ENCODE measurements at places on chromosomes 7 and 10.

DNA sequence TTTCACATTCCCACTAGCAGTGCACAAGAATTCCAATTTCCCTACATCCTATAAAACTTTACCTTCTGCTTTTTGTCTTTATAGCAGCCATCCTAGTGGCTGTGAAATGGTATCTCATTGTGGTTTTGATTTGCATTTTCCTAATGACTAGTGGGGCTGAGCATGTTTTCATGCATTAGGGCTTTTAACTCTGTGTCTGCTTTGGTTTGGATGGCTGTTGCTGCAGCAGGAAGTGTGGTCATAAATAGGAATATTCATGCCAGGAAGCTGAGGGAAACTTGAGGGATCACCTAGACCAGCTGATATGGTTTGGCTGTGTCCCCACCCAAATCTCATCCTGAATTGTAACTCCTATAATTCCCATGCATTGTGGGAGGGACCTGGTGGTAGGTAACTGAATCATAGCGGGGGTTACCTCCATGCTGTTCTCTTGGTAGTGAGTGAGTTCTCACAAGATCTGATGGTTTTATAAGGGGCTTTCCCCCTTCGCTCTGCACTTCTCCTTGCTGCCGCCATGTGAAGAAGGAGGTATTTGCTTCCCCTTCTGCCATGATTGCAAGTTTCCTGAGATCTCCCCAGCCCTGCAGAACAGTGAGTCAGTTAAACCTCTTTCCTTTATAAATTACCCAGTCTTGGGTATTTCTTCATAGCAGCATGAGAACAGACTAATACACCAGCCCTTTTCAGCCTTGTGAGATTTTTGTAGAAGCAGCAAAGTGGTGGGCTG is 181.8 kb upstream of the PITRM1 start:
- no peak for DNase-seq

- no peak for DNase-seq
These were observed 128.1 kb upstream of the PTPRZ1 start for GRCh38 chr7:121744877-121745276.

DNA sequence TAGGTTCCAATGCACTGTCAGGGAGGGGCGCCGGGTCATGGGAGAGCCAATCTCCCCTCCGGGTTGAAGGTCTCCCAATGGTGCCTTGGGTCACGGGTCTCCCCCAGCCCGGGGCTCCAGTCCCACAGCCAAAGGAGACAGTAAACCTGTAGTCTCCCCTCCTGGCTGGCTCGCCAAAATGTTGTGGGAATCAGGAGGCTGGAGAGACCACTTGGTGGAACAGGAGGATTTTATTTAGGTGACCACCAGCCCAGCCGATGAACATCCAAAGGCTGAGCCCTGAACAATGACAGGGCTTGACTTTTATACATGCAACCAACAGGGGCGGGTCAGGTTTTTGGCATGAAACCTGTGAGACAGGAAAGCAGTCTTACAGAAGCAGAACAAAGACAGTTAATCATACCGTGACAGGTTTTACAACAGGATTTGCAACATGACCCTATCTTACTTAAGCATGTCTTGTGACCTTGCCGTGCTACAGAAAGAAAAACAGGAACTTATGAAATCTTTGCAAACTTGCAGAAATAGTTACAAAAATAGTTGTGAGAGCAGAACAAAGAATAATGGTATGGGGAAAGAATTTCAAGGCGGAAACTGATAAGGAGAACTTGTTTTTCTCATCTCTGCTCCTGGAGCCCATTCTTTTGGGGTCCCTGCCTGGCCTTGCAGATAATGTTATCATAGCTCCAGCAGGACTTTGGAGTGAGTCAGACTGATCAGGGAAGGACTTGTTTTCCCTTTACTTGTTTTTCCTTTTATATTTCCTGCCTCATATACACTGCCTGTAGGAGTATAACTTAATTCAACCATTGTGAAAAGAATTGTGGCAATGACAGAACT is 7.1 kb downstream of the ERV3-1 start:
- DNase-seq, result no peak

- no peak for DNase-seq
These were observed 67.7 kb upstream of the SVIL start for GRCh38 chr10:29702273-29703164.

DNA sequence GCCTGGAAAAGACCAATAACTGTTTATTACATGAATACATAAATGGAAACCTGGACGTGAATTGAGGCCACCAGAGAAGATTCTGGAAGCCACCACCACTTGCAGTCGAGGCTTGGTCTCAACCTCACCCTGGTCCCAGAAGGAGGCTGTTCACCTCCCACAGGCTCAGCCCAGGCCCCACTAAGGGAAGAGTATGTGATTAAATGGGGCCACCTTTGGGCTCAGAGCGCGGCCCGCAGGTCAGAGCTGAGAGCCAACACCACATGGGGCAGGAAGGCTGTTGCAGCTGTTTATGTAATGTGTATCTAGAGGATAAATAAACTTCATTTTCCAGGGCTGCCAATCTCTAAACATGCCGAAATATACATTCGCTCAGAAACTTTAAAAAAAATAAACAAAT is 17.6 kb upstream of the FGFR2 start:
- DNase-seq, result no peak

GRCh38 chr10:5550621-5551530 is 26.1 kb downstream of the CALML3 start:
- DNase-seq, result no peak

GRCh38 chr10:100531761-100532160 is 2.1 kb upstream of the NDUFB8 start:
- DNase-seq, result no peak

GRCh38 chr7:120547605-120548004 is 274.6 kb downstream of the KCND2 start:
- no peak for DNase-seq

GRCh38 chr7:80312139-80312661 is 177.6 kb downstream of the GNAI1 start:
- peak; percentile 87 for DNase-seq

- no peak for DNase-seq
These were observed 109.0 kb downstream of the CCNY start for GRCh38 chr10:35445150-35445884.

DNA sequence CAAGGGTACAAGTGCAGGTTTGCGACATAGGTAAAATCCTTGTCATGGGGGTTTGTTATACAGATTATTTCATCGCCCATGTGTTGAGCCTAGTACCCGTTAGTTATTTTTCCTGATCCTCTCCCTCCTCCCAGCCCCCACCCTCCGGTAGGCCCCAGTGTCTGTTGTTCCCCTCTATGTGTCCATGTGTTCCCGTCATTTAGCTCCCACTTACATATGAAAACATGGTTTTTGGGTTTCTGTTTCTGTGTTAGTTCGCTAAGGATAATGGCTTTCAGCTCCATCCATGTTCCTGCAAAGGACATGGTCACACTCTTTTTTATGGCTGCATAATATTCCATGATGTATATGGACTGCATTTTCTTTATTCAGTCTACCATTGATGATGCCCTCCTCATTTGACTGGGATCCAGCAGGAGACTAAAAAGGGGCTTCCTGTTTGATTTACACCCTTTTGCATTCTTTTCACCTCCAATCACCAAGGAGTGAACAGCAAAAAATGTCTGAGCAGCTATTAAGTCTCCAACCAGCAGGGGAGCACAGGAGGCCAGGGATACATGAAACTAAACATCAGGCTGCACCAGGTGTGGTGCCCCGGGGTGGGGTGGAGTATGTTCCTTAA is 188.2 kb downstream of the SKIDA1 start:
- DNase-seq, result no peak

DNA sequence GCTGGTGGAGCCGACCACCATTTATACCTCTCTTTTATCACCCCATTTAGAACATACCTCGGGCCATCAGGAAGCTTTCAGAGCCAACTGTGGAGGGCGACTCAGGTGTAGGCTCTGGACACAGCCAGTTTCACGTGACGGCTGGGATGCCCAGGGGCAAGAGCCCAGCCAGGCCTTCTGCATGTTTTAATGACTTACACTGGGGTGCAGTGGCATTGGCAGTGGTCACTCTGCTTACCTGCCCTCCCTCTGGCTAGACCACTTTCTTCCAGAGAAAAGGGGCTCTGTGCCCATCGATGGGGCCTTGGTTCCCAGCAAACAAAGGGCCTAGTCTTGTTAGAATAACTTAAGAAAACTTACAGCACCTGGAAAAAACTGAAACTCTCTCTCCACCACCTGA is 50.0 kb downstream of the PNLIPRP2 start:
- no peak for DNase-seq

DNA sequence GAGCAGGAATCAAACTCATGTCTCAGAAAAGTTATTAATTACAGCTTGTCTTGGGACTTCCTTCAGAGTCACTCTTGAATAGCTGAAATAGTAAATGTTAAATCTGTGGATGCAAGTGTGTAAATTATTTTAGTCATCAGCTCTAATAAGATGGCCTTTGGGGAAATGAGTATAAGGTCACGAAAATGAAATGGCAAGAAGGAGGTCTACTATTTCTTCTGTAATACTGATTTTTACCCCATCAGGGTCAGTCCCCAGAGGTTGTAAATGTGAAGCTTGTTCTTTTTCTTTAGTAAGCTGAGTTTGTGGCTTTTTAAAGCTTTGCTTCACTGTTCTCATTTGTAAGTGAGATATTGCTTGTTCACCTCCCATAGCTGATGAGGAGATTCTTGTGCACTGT is 63.9 kb downstream of the GBF1 start:
- no peak for DNase-seq

GRCh38 chr7:26987338-26987737 is 108.5 kb downstream of the HOXA1 start:
- no peak for DNase-seq

- DNase-seq, result no peak
These were observed 29.2 kb downstream of the STK17A start for GRCh38 chr7:43612128-43612527.

DNA sequence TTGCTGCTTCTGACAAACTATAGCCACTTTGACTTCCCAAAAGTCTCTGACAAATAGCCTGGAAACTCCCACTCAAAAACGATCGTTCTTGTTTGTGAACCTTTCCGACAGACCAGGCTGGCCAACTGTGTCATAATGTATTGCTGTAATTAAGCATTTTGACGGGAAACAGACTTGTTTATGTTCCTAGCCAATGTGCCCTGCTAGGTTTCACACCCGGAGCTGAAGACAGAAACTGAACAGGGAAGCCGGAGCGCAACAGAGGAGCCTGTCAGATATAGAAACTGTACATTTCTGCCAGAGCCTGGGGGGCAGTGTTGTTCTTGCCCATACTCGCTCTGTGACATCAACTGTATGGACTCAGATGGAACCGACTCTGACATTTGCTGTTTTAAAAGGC is 55.3 kb upstream of the C7orf33 start:
- no peak for DNase-seq

- DNase-seq, result no peak
These were observed 53.5 kb downstream of the MGMT start for GRCh38 chr10:129520440-129521080.

- DNase-seq, result no peak
These were observed 58.6 kb downstream of the PDGFA start for GRCh38 chr7:461117-461452.

GRCh38 chr7:11788568-11788967 is 43.4 kb downstream of the THSD7A start:
- DNase-seq, result no peak

- no peak for DNase-seq
These were observed 194.0 kb downstream of the PPP1R9A start for GRCh38 chr7:95101422-95101821.

- DNase-seq, result no peak
These were observed 1.8 kb downstream of the UFSP1 start for GRCh38 chr7:100887516-100888290.

DNA sequence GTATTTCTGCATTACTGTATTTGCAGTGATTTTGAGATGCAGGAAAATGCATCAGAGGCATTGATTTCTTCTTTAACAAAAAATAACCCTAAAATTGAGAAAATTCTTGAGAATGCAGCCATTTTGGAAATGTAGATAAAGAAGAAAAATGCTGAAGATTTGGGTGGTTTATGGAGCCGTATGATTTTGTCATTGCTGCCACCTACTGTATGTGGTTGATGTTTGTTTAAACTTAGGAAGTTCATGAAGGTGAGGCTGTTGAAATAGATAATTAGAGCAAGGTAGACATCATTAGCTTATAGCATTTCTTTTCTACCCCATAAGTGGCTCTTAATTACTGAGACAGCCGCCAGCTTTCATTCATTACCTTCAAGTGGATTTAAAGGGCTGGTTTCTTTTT is 92.1 kb upstream of the SAMD8 start:
- DNase-seq, result no peak

DNA sequence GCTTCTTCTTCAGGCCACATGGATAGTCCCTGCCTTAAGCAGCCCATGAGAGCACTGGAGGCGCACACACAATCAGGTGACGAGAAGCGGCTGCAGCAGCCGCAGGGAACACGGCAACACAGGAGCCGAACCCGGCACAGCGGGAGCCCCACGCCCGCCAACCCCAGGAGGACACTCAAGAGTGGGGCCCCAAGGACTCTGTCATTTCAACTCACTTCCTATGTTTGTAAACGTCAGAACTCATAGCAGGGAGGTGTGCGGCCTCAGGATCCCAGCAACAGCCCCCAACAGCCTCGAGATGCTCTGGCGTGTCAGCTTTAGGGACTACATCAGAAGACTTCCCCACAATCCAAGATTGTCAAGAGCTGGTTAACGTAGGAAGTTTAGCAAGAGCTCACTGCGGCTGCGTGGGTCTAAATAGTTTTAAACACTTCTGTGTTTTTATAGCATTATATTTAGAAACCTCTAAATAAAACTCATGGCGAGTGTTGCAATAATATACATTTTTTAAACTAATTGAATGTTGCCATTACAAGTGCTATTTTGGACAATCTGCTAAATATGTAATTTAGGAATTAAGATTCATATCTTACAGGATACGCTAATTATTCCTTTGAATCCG is 123.4 kb downstream of the MAD1L1 start:
- peak; percentile 26 for DNase-seq

DNA sequence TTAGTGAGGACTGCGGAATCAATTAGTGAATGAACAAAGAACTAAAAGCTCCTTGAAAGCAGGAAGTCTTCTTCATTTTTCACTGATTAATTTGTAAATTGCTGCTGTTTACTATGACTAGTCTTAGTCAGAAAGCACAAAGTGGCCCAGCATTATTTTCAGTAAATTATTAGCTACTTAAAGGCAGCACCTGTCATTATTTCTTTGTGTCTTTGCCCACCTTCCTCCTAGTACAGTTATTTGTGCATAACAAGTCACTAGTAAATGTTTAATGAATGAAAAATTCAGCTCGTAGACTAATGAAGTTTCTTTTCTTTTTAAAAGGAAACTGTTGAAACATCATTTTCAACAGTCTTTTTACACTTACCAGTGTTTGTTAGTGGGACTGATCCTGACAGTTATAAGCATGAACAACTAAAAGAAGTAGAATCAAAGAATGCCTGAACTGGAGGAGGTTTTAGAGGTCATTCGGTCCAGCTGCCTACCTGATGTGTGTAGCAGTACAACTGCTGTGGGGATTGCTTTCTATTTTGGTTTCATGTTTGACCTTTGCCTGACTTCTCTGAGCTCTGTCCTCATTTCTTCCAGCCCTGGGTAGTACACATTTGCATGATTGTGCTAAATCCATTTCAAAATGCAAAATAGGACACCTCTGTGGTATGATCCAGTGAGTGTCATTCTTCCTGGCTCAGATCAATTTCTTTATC is 140.0 kb upstream of the PHYHIPL start:
- no peak for DNase-seq

GRCh38 chr7:17500736-17501135 is 202.3 kb downstream of the AHR start:
- no peak for DNase-seq
